Fibroblast of upper back skin (primary cell): ENCODE measurements at places on chromosomes 16 and 17.

GRCh38 chr17:22669721-22670120 is 977.4 kb downstream of the KCNJ18 start:
- DNase-seq, result no peak

GRCh38 chr16:11487289-11487688 is 99.4 kb downstream of the LITAF start:
- no peak for DNase-seq

- DNase-seq, result no peak
Observed at GRCh38 chr16:72112906-72113615, 19.4 kb downstream of the DHX38 start.

DNA sequence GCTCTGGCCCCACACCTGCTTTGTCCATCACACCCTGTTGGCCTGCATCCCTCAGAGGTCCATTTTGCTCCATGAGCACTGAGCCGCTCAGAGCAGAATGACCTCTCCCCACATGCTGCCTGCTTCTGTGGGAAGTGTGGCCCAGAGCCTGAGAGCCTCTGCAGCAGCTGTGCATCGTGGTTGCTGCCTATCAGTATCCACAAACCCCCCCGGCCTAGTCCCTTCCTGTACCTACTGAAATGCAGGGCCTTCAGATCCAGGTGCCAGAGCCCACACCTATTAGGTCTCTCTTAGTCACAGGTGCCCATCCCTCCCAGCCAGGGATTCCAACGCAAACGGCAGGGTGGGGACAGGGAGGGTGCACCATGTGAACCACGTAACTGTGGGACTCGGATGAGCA is 16.6 kb upstream of the TRPV3 start:
- no peak for DNase-seq

DNA sequence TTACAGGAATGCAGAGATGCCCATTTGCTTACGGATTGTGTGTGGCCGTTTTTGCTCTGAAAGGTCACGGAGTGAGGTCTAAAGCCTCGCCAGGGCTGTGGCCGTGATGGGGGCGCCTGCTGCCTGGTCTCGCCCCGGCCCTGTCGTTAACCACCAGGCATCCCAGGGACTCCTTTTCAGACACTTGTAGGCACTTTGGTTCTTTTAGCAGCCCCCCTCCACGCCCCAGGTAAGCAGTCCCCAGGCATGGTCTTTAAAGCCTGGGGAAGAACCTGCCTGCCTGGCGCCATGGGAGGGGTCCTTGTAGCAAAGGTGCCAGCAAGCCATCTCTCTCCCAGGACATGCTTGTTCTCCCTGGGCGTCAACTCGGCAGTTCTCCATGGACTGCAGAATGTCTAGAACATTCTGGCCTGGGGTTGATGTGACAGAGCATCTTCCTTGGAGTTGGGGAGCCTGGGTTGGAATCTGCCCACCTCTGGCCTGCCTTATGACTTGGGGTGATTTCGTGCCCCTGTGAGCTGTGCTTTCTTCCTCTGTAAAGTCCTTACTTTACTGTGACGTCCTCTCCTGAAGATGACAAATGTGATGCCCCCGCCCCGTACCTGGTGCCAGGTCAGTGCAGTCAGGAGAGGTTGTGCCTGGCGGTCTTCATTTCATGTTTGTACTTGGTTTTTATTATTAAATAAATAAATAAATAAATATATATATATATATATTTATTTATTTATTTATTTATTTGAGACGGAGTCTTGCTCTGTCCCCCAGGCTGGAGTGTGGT is 5.4 kb downstream of the KCTD5 start:
- DNase-seq, result no peak

- no peak for DNase-seq
Observed at GRCh38 chr16:89829630-89830437, 1.6 kb downstream of the SPIRE2 start.

GRCh38 chr17:42189651-42189965 is 4.4 kb upstream of the HCRT start:
- DNase-seq, result no peak

DNA sequence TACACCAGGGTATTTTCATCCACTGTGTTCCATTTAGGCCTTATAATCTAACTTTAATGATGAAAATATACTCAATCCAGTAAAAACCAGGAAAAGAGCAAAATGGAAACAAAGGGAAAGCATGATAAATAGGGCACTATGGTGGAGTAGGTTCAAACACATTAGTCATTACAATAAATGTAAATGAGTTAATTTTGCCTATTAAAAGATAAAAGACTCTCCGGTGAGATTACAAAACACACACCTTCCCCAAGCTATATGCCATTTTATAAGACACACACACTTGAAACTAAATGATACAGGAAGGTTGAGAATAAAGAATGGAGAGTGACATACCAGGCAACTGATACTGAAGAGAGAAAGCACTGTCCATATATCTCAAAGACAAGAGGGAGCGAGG is 10.0 kb downstream of the PPL start:
- no peak for DNase-seq

- peak; percentile 65 for DNase-seq
Observed at GRCh38 chr16:72467157-72467759, 295.3 kb upstream of the PMFBP1 start.

- DNase-seq, result no peak
Observed at GRCh38 chr16:23365602-23366240, 63.6 kb downstream of the SCNN1B start.

- DNase-seq, result no peak
Observed at GRCh38 chr17:57032343-57032742, 52.7 kb upstream of the AKAP1 start.

DNA sequence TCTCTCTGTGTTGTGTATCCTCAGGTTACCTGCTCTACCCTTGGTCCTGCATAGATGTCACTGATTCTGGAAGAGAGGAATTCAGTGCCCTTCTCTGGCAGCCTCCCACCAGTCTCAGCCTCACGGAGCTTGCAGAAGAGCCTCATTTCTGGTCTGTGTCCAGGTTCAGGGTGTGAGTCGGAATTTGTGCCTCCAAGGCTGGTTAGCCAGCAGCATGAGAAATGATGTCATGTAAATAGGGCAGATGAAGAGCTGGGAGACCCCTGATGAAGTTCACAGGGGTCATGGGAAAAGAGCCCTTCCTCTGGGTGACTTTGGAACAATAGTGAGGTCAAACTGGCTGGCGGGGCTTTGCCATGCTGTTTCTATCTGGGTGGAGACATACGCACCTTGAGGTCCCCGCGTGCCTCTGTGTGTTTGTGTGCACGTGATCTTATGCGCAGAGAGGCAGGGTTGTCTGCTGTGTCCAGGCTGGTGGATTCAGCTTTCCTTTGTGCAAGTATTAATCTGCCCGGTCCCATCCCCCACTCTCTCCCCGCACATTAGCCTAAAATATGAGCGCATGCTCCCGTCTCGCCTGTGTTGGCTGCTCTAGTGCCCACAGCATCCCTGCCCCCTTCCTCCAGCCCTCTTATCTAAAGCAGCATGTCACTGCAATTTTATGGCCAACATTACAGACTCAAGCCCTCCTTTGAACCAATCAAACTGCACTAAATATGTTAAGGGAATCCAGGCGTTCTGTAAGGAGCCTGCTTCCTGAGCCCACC is 256.3 kb upstream of the ZFHX3 start:
- DNase-seq, result peak; percentile 23

GRCh38 chr16:17305694-17306093 is 165.1 kb downstream of the XYLT1 start:
- no peak for DNase-seq

DNA sequence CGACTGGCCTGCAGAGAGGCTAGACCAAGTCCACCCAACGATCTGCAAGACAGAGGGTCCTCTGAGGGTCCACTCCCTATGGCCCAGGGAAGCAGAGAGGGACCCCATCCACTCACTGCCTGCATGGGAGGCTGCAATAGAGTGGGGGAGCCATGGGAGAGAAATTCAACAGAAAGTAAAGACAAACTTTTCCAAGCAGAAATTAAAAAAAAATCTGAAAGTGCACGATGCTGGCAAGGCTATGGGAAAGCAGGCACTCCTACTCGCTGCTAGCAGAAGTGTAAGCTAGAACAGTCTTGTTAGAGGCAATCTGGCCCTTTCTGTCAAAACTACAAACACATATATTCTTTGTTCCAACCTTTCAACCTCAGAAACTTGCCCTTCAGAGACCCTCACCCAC is 85.4 kb downstream of the GAS7 start:
- no peak for DNase-seq

DNA sequence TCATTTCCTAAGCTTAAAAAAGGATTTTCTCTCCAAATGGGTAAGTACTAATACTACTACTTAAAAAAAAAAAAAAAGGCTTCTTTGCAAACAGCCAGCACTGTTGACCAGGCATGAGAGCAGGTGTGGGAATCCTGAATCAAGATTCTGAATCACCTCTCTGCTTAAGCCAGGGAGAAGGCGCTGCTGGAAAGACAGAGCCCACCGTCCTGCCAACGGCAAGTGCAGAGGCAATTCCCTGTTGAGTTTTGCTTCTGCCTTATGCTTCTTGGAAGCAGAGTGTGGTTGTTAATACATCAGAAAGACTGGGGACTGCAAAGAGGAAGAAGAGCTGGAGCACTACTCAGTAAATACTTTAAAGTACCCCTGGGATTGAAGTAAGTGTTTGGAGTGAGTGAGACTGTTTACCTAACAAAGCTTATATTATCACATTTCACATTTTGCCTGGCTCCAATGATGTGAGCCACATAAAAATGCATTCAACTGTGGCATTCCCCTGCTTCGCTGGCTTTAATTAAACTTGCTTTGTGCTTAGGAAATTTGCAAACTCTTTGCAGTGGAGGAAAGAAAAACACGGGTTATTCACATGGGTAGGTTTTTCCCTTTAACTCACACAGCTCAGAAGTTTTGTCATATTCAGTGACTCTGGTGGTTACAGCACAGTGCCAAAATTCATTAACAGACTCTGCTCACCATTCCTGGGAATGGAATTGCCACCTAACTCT is 86.0 kb upstream of the KIF2B start:
- no peak for DNase-seq

DNA sequence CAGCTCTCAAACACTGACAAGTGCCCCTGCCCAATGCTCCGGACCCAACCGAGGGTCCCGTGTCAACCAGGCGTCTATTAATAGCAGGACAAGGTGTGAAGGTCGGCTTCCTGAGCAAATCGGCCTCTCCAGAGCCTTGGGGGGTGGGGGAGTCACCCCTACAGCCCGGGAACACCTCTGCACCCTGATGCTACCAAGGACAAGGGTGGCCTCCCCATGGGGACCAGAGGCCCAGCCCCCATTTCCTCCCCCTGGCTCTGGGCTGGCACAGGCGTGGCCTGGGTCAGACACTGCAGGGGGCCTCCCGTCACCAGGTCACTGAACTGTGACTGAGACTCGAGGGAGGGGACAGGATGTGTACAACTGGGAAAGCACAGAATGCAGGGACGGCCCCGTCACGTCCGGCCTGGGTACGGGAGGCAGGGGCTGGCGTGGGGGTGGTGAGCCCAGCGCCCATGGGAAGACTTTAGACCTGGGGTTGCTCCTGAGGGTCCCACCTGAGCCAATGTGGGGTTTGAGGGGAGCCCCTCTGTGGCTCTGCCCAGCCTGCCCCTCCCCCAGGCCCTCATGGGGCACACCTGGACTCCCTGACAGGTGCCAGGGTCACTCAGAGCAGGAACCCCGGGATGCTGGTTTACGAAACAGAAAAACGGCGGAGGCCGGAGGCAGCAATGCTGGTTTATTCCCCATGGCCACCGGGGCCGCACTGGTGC is 579 bp upstream of the CYBA start:
- no peak for DNase-seq

- DNase-seq, result no peak
Observed at GRCh38 chr17:32015245-32016013, 8.2 kb downstream of the LRRC37B start.

DNA sequence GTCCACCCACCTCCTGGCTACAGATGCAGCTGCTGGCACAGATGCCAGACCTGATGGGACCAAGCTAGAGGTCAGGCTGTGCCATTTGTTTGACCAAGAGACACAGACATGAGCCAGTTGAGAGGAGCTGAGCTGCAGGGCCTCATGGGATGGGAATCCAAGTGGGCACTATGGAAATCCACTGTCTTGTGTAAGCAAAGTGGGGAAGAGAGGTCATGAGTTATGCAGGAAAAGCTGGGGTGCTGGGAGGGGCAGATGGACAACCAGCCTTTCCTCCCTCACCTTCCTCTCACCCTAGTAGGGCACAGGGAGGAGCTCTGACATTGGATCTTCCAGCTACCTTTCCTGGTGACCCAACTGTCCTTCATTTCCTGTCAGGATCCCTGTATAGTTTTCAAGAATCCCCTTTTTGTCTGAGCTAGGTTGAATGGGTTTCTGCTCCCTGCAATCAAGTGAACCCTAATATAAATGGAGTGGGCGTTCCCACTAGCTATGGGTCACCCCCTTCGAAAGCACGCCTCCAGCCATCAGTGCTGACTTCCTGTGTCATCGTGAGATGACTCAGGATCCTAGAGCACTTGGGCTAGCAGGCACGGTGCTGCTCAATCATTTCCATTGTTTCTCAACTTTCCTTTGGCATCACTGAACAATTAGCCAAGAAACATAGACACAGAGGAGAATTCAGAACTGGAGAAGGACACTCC is 13.6 kb downstream of the ATPAF2 start:
- no peak for DNase-seq

- no peak for DNase-seq
Observed at GRCh38 chr16:81214745-81215166, 23.7 kb upstream of the BCO1 start.

- no peak for DNase-seq
Observed at GRCh38 chr16:68270353-68270752, 6.0 kb downstream of the SLC7A6 start.

DNA sequence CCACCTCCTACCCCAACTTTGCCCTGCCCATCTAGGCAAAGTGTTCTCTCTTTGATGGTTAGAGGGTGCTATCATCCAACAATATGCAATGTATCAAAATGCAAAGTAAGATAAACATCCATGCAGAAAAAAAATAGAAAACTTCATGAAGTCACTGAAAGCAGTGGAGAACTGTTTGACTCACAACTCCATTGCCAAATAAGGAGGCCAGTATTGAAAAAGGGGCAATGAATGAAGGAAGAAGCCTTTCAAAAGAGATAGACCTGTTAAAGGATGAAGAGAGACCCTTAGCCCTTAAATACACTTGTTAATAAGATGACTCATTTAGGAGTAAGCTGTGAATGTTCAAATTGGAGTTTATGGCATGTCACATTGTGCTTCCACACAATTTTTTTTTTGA is 13.0 kb downstream of the FA2H start:
- DNase-seq, result no peak

DNA sequence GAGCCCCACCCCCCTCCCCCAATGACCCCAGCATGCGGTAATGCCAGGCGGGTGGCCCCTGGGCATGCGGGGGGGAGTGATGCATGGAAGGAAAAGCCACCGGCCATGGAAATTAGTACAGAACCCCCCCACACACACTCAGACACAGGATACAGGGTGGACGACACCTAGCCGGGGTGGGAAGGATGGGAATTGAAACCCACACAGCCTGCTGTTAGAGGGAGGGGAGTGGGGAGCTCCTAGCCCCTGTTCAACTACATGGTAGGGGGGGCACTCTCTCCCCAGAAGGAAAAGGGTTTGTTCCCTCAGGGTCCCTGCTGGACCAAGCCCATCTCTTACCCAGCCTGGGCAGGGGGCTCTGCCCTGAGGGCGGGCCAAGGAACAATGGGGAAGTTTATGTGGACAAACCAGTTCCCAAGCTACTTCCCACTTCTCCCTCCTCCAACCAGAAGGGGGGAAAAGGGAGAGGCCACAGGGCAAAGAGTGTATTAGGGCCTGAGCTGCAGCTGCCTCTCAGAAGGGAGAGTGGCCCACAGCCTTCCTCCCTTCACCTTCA is 5.2 kb downstream of the TMUB2 start:
- DNase-seq, result no peak
